ENCODE measurements at places on chromosomes 3 and 15.
A peak's percentile ranks its signal among the peaks of the same experiment; 100 is the strongest.

GRCh38 chr3:105351821-105352220, 14.9 kb upstream of the ALCAM start:
- DNase-seq, result no peak

DNA sequence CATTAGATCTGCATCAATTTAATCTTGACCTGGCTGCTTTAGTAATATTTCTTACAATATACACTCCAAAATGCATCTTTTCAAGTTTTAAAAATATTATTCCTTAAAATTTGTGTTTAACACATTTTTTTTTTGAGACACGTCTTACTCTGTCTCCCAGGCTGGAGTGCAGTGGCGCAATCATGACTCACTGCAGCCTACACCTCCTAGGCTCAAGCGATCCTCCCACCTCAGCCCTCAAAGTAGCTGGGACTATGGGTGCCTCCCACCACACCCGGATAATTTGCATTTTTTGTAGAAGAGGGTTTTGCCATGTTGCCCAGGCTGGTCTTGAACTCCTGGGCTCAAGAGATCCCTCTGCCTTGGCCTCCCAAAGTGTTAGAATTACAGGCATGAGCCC, 73.6 kb downstream of the ETV5 start:
- no peak for DNase-seq

DNA sequence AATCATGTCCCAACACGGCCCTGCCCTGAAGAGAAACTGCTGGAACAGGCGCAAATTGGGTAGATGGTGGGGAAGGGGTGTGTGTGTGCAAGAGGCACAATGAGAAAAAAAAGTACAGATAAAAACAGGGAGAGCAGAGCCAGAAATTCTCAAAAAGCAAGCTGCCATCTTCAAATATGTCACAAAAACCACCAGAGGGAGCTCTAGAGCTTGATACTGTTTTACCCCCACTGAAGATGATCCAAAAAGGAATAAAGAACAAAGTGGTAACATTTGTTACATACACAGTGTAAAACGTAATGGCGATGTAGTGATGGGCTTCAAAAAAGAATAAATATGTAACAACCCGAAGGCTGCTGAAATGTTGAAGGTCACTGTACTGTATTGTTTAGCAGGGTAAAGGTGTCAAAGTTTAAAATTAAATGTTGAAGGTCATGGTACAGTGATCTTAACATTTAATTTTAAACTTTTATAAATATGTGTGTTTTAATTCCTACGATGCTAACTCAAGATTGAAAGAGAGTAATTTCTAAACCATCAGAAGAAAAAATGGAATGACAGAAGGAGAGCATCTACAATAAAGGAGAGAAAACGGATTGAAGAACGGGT, 6.0 kb downstream of the SNRPA1 start:
- peak; percentile 35 for DNase-seq

DNA sequence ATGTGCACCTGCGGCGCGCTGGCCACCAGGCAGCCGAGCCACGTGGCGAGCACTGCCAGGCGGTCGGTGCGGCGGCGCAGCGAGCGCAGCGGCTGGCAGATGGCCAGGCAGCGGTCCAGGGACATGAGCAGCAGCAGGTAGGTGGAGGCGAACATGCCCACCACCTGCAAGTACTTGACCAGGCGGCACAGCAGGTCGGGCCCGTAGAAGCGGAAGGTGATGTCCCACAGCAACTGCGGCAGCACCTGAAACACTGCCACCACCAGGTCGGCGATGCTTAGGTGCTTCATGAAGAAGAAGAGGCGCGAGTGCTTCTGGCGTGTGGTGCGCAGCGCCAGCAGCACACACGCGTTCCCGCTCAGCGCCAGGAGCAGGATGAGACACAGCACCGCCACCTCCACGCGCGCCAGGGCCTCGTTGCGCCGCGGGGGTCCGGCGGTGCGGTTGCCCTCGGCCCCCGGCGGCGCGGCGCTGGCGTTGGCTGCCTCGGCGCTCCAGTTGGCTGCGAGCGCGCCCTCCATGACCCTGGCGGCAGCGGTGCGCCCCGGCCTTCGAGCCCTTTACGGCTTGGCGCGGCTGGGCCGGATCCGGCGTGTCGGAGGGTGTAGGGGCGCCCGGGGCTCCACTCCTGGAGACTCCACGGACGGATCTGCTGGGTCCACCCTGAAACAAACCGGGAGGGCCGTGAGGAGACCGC, 1.6 kb downstream of the OXTR start:
- DNase-seq, result no peak

- DNase-seq, result no peak
These were observed 16.0 kb downstream of the SPATA12 start for GRCh38 chr3:57076422-57076951.
